Left ventricle myocardium superior (tissue), 1 donor: ENCODE measurements at places on chromosomes 16 and 17. TPM values are rescaled to one million over a fixed set of nuclear protein-coding genes. Genes with fewer than 3 reads are reported as not detected.

- DNase-seq = no peak
Observed at GRCh38 chr16:57579361-57579665, 36.9 kb downstream of the ADGRG5 start.

The IGFALS gene
- total RNA-seq = not detected

The TMEM132E gene
- total RNA-seq = not detected

The TEX14 gene
- 0.15 TPM for total RNA-seq

The CA10 gene
- total RNA-seq = not detected

- DNase-seq = no peak
Observed at GRCh38 chr17:83147280-83147679, 67.9 kb downstream of the METRNL start.

- no peak for DNase-seq
Observed at GRCh38 chr17:45719335-45720071, 64.6 kb upstream of the CRHR1 start.

DNA sequence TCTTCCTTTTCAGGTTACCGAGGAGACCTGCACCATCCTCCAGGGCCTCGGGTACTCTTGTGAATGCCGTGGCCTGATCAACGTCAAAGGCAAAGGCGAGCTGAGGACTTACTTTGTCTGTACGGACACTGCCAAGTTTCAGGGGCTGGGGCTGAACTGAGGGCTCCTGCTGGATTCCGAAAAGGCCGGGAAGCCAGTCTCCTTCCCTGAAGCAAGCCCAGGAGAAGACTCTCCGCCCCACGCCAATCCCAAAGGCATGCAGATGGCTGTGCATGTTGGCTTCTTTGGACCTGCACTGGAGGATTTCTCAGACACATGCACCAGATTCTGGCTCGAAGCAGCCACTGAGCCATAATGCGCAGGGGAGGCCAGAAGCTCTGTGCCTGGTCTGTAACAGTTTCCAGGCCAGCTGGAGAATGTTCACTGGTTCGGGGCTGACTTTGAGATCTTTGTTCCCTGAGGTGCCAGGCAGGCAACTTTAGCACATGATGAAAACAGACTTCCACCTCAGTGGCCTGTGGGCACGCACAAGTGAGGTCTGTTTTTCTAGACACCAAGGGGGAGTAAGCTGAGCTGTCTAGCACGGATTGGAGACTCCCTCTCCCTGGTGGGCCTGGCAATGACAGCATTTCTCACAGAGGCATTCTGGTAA, 49.1 kb downstream of the ADCY7 start:
- no peak for DNase-seq

The CD7 gene
- total RNA-seq = 0.64 TPM

- no peak for DNase-seq
Observed at GRCh38 chr17:81230043-81230820, 7.5 kb upstream of the CEP131 start.

The TERB1 gene
- total RNA-seq = not detected

The TBX4 gene
- total RNA-seq = not detected

DNA sequence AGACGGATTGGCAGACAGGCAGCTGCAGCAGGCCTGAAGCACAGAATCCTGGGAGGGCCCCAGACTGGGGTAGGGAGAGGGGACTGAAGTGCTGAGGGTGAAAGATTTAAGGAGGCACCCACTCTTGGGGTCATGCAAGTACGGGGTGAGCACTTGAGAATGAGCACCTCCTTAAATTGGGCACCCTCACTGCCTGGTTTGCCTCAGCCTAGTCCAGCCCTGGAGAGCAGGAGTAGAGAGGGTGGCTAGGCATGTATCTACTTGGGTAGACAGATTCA, 154.1 kb upstream of the CDC42EP4 start:
- no peak for DNase-seq

The DHRS7C gene
- 166 TPM for total RNA-seq

- no peak for DNase-seq
Observed at GRCh38 chr17:76137351-76138233, 3.5 kb downstream of the FOXJ1 start.

GRCh38 chr16:82464187-82464586, 162.6 kb upstream of the CDH13 start:
- no peak for DNase-seq

- no peak for DNase-seq
Observed at GRCh38 chr17:66429680-66430079, 127.3 kb downstream of the PRKCA start.
